ENCODE measurements at places on chromosomes 2 and 18.

DNA sequence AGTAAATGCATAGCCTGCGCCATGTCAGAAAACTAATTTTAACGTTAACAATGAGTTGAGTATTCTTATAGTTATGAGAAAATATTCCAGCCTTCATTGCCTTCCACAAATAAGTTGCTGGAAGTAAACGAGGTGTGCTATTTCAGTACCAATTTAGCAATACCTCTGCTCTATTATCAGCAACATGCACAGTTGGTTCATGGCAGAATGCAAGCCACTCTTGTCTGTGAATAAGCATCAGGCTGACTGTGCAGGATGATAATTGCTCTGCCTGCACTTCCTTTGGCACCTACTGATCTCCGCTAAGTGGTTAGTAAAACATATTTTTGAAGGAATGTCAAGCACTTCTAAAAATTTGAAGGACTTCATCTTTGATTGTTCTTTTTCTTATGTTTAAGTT is 261.9 kb upstream of the SIX3 start:
- no peak for DNase-seq

- no peak for DNase-seq
These were observed 658.4 kb downstream of the NYAP2 start for GRCh38 chr2:226057914-226058313.

DNA sequence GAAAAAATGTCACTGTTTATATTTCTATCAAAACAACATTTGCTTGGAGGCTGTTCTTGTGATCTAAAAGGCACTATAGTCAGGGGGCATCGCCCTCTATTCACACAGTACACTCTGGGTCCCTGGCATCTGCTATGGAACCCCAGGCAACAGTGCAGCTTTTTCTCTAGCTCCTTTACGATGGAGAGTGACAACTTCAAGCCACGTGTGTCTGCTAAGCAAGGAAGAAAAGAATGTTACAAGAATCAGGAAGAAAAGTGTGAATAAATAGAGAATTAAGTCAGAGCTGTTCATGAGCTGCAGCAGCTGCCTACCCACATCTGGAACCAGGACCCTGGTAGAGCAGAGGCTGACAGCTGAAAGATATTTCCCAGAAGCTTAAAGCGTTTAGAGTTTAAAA is 11.2 kb downstream of the RND3 start:
- no peak for DNase-seq

DNA sequence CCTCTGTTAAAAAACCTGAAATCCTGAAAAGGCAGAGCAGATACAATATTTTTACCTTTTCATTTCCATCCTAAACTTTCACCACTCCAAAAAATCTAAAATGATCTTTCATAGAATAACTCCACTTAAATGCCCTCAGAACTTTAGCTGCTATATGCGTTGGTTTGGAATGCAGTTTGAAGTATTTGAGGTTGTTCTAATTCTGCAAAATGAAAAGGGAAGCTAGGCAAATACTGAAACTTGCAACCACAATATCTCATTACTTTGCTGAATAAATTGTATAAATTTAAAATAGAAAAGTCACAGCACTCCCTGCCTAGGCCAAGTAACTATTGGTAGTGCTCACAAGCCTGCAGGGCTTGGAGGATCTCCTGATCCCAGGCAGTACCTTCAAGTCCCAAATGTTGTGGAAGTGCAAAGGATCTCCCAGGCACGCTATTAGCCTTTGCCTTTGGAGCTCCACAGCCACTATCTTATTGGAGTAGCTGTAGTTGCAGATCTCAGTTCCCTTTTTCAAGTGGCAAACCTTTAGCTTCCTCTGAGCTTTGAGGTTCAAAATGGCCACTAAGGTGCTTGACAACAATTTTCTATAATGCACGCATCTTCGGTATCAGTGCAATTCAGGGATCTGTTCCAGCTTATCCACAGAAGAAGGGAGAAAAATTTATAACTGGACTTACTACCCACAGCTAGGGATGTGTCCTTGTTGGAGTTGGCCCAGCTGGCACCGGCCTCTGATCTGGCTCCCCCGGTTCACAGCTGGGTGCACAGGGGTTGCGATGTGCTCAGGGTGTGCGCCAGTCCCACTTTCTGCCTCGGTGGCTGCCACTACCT is 43.4 kb upstream of the ANKRD62 start:
- no peak for DNase-seq

DNA sequence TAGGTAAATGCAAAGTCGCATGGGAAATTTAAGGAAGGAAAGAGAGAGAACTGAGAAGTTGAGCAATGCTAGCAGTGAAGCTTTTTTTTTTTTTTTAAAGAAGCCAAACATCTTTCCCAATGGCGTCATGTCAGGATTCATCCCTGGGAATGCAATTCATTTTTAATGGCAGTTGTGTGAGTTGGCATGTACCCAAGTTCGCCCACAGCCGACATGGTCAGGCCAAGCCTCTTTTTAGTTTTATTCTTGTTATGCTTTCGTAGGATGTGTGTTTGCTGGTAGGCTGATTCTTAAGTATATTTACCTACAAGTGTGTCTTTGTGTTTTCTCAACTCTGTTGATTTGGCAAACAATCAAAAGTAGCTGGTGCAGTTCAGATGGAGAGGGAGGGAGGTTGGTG is 127.6 kb upstream of the ITGA6 start:
- DNase-seq = no peak

DNA sequence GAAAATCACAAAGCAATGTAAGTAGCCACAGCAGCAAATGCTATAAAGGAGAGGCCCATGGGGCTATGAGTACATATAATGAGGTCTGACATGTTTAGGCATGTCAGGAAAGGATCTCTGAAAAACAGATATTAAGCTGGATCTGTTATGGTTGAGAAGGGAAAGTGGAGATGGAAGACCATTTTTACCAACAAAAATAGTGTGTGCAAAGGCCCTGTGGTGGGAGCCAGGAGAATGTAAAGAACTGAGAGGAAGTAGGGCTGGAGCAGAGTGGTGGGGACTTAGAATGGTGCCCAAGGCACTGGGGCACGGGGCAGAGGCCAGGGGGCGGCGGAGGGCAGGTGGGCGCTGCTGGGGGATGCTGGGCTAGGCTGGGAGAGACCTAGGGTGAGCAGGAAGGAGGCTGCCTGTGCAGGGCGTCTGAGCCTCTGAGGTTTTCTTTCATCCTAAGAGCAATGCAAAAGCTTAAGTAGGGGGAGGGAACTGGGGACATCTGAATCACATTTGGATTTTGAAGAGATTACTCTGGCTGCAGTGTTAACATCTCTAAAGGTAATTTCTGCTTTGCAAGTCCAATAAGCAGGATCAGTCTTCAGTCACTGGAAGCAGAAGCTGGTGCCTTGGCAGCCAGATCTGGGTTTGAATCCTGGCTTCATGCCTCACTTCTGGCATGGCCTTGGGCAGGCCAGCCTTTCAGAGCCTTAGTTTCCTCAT is 4.9 kb upstream of the AGFG1 start:
- no peak for DNase-seq

GRCh38 chr2:219460424-219460926 is 25.8 kb downstream of the SPEG start:
- DNase-seq = no peak

DNA sequence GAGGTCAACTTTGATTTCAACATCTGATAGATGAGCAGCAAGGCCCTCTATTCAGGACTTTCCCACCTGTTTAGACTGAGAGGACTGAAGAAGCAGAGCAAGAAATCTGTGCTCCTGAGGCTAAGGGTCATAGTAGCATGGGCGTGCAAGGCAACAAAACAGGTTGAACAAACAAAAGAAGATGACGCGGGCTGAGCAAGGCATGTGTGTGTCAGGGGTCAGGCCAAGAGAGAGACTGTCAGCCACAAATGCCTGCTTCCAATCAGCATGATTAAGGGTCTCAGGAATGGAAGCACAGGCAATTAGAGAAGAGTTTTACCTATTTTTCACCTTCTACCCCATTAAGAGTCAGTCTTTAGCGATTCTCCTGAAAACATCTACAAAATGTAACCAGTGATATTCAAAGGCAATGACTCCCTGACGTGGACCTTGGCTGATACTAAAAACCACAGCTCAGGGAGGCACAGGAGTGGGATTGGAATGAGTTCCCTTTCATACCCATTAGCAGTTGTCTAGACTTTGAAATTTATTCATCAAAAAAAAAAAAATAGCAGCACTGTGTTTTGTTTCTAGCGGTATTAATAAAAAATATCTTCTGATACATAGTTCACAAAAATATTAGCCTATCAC is 81.9 kb downstream of the DYNAP start:
- DNase-seq = no peak

DNA sequence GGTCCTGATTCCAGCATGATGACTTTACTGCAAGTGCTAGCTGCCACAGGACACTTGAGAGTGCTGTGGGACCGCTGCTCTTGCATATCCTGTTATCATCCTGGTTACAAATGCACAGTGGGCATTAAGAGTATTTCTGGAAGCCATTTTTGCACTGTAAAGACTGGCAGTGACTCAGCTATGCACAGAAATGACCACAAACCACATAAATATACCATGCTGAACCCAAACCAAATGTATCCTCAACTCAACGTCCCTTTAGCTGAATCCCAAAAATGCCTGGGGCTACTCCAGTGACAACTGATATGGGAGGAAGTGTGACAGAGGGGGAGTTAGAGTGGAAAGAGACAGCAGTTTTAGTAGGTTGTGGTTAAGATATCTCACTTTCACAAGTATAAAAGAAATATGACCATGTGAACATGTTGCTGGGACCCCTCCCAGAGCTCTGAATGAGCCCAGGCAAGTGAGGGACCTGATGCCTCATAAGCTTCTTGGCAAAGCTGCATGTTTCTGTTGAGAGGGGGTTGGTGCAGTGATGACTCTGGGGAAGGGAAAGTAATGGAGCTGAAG is 37.3 kb downstream of the RHBDD1 start:
- peak; percentile 39 for DNase-seq

GRCh38 chr2:181140928-181141327 is 160.5 kb downstream of the UBE2E3 start:
- no peak for DNase-seq

- DNase-seq = no peak
These were observed 202.1 kb upstream of the RND3 start for GRCh38 chr2:150689590-150689989.

GRCh38 chr18:76260941-76261472 is 234.0 kb downstream of the ZNF516 start:
- no peak for DNase-seq

DNA sequence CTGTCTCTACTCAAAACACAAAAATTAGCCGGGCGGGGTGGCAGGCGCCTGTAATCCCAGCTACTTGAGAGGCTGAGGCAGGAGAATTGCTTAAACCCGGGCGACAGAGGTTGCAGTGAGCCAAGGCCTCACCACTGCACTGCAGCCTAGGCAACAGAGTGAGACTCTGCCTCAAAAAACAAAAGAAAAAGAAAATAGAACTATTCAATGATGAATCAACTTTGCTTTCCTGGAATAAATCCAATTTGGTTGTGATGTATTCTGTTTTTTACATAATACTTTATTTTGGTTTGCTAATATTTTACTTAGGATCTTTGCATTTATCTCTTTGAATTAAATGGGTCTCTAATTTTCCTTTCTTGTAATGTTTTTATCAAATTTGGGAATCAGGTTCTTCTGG is 86.3 kb upstream of the MBOAT2 start:
- no peak for DNase-seq

GRCh38 chr2:24920098-24920808 is at the start of gene ADCY3:
TSS of gene ADCY3 (minus strand) at chr2:24920237. CDS start at chr2:24918987, 1,250 bp downstream.
- peak; percentile 81 for DNase-seq

DNA sequence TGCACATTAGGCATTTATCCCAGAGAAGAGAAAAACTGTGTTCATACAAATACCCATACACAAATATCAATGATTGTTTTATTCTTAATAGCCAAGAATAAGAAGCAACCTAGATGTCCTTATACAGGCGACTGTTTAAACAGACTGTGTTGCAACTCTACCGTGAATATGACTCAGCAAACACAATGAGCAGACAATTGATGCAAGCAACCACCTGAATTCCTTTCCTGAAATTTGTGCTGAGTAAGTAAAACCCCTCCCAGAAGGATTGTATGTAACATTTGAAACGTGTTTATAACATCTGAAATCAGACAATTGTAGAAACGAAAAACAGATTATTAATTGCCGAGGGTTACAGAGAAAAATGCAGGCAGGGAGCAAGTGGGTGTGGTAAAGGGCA is 621.9 kb upstream of the SOX11 start:
- no peak for DNase-seq

GRCh38 chr2:28449488-28450395 is 46.1 kb upstream of the PLB1 start:
- peak; percentile 92 for DNase-seq

GRCh38 chr2:45680351-45680967 is 29.0 kb downstream of the PRKCE start:
- DNase-seq = no peak

Measured in activated CD4-positive, alpha-beta T cell treated with anti-CD3 and anti-CD28 coated beads, Interleukin-2, Interleukin-6, amounts not matched to agents 100 ng/mL and 50 ng/mL, durations not matched to agents 16 hours and 8 hours (primary cell).